ENCODE measurements at places on chromosomes 12 and 14.

DNA sequence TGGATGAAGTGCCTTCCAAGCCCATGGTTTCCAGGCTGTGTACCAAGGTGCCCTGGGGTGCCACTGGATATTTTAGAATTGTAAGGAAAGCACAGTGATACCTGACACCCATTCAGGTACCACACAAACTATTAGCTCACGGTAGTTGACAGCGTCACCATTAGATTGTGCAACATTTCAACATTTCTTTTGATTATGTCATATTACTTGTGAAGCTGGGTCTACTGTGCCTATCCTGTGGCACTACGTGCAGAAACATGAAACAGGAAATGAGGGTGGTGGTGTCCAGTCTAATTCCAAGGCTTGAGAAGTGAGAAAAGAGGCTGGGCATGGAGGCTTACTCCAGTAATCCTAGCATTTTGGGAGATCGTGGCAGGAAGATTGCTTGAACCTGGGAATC is 75.5 kb upstream of the CPM start:
- no peak for DNase-seq

DNA sequence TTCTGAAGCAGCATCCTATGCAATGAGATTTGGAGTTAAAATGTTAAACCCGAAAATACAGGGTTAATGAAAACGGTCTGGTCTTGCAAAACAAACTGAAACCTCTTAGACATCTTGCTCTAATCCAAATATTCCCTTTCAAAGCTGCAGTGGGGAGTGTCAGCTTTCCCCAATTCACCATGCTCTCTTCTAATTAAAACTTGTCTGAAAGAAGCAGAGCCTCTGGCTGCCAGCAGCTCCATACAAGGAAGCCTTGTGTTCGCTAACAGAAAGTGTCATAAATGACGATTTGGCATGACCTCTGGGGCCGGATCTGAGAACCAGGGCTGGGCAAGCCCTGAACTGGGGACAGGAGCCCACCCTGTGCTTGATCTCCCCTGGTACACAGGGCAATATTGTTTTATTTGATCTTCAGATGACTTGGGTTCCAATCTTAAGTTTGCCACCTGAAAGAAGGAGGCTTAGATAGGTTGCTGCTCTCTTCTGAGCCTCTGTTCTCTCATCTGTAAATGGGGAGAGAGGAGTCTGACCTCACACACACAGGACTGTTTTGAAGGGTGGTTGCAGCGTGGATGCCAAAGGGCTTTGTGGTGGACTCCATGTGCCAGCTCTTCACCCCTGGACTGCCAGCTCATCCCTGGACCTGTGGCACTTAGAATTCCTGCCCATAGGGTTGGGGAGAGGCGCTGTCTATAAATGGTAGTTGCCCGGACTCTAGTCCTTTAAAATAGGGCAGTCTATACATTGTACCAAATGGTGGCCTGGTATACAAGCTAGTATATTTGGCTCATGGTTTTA is 7.8 kb downstream of the KMT5A start:
- DNase-seq, result no peak

GRCh38 chr14:79378020-79378419 is 833.3 kb downstream of the DIO2 start:
- DNase-seq, result no peak

GRCh38 chr14:37824939-37825712 is 229.7 kb downstream of the TTC6 start:
- DNase-seq, result no peak

GRCh38 chr12:122304924-122305323 is 38.6 kb upstream of the VPS33A start:
- DNase-seq, result no peak

DNA sequence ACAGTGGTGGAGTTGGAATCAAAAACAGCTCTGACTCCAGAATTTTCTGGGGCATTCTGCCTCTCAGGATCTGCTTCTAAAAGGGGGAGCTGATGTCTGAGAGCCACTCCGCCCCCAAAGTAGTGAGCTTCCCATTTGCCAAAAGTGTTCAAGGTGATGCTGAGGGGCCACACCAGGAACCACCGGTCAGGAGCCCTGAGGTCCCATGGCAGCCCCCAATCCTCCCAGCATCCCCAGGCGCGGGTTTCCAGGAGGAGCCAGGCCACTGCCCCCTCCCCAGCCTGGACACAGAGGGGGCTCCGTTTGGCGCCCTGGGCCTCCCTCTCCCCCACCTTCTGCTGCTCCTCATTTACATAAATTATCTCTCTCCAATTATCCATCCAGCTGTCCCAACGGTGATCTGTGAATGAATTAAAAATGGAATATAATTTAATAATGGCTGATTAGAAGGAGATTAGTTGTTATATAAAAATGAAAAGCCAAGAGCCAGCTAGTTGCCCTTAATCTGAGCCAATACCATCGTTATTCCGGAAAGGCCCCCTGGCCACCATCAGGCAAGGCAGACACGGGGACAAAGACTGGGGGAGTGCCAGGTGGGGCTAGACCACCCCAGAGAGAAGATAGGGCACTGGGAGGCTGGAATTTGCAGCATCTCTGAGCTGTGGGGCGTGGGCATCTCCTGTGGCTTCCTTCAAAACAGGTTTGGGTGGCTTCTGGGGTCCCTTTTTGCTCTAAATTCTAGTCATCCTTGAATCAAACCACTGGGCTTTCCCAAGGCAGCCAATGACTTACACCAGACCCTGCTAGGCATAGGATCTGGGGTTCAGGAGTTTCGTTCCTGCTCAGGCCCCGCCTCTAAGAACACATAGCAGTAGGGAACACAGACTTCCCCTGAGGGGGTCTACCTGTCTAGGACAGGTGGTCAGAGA is 19.7 kb upstream of the VSX2 start:
- DNase-seq, result no peak

GRCh38 chr14:84343656-84344055 is 1186.3 kb upstream of the FLRT2 start:
- no peak for DNase-seq

DNA sequence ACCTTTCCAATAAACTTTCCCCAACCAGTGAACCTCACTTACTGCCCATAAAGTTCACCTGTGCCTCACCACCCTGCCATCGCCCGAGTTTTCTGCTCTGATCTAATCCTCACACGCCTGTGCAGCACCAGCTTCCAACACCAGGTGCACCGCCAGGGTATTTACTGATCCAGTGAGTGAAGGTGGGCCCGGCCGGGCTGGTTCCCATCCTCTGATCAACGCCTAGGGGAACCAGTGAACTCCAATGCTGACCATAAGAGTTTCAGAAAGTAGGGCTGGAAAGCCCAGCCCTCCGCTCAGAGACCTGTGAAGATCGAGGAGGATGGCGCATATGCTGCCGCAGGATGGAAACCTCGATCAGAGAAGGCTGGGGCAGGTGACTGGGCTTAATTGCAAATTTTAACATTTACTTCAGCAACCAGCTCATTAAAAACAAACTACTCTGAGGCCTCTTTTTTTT is 685 bp upstream of the MYL6B start:
- DNase-seq, result no peak

- no peak for DNase-seq
Measured at GRCh38 chr14:103699261-103699661, 16.0 kb downstream of the XRCC3 start.

DNA sequence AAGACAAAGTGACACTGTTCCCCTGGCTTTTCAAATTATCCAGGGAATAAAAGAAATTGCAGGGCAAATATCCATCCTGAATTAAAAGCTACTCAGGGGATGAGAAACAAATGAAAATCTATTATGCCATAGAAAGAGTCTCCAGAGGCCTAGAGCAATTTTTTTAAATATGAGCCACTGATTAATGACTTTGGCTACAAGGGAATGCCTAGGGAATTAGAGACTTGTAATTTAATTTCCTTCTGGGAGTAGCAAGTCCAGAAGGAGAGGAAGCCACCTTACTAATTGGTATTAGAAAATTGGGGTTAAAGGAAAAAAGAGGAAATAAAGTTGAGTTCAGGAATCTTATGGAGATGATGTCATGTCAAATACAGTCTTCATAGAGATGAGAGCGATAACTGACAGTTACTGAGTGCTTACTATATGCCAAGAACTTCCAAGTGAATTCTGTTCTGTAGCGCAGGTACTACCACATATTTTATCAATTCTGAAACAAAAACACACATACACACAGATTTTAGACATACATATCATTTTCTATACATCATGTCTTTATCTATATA is 304.4 kb downstream of the DUSP6 start:
- no peak for DNase-seq

DNA sequence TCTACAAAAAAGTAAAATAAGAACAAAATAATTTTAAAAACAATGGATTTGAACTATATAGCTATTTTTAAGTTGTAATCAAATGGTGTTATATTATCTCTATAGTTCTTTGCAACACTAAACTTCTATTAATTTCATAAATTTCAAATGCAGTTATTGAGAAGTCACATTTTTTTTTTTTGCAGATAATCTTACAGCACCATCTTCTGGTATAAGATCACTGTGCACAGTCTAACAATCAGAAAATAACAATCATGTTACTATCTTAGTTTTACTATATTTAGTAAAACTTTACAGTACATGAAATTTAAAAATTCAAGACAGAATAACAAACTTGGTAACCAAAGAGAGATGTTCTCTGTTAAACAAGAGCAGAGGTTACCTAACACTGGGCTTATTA is 40.6 kb downstream of the GXYLT1 start:
- no peak for DNase-seq

DNA sequence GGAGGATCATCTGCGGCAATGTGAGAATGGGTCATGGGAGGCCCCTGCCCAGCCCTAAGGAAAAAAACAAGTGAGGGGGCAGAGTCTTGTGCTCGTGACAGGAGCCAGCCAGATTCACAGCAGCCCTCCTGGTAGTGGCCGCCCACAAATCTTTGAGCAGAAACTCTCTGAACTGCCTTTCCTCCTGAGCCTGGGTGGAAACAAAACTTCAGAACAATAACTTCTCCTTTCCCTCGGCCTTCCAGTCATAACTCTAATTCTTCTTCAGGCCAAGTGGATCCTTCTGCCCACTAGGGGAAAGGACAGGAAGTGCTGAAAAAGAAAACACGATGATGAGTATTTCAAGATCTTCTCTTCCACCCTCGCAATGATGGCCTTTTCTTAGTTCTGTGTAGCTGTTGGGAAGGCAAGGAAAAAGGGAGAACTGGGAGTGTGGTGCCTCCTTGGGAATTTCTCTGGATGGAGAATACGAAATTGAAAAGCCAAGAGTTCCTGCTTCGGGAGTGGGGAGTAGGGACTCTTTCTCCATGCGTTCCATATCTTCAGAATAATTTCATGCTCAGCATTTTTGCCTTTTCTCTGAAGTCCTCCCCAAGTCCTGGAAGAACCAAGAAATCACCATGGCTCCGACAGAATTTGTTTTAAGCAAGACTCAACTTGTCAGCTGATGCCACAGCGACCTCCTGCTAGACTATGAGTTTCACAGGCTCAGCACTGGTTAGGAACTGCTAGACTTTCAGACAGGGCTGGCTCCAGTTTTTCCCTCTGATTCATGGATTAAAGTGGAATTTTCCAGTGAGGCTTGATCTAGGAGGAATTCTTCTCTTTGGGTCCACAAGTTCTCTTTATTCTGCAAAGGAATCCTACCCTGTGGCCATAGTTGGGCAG is 188.9 kb downstream of the CAND1 start:
- DNase-seq, result no peak

GRCh38 chr12:49616533-49617219 is 6.7 kb upstream of the PRPF40B start:
- no peak for DNase-seq

GRCh38 chr12:57726884-57727757 is 11.4 kb downstream of the AGAP2 start:
- no peak for DNase-seq

- no peak for DNase-seq
Measured at GRCh38 chr12:106971065-106971464, 15.4 kb downstream of the TMEM263 start.

DNA sequence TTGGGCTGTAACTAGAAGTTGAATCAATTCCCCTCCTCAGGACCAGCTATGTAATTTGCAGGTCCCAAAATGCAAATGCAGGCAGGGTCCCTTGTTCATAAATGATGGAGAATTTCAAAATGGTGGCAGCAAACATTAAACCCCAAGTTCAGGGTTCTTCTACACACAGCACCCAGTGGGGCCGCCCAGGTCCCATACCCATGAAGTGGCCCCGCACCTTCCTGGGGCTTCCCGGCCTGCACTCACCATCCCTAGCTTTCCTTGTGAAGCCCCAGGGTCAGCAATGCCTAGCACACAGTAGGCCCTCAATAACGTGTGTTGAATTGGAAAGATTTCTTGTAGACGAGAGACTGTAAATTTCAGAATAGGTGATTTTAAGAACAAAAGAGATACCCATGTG is 76.0 kb downstream of the NTF3 start:
- no peak for DNase-seq

- DNase-seq, result no peak
Measured at GRCh38 chr12:26988703-26989102, 25.5 kb downstream of the TM7SF3 start.

DNA sequence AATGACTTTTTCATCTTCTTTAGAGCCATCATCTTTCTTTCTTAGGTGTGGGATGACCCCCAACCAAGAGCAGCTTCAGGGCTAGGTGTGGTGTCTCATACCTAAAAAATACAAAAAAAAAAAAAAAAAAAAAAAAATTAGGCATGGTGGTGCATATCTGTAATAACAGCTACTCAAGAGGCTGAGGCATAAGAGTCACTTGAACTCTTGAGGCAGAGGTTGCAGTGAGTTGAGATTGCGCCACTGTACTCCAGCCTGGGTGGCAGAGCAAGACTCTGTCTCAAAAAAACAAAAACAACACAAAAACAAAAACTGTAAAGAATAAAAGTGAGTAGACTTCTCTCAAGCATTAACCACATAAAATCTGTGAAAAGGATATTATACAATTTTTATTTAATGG is 8.0 kb upstream of the ATF7IP start:
- no peak for DNase-seq

DNA sequence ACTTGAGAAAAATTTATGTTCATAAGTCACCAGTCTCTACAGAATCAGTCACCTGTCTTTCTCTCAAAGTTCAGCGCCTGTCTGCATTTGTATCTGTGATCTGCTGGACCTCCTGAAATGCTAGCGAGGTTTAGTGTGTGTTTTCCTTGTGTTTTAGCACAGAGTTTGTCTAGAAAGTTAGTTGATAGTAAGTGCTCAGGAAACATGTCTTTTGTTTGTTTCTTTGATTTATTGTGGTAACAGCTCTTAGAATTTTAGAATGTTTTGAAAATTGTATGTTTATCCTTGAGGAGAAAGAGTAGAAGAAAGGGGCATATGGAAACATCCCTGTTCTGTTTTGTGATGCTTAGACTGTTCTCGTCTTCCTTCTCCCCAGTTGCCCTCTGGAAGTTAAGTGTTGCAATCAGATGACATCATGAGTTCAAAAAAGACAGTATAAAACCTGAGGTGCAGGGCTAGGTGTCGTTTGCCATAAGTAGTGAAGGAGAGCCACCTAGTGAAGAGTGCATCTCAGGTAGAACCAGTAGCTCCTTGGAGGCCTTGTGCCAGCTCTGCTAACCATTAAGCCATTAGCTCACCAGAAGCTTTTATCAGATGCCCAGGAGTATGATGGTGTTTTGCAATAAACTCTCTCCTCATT is 44.8 kb downstream of the FBXW8 start:
- DNase-seq, result no peak

DNA sequence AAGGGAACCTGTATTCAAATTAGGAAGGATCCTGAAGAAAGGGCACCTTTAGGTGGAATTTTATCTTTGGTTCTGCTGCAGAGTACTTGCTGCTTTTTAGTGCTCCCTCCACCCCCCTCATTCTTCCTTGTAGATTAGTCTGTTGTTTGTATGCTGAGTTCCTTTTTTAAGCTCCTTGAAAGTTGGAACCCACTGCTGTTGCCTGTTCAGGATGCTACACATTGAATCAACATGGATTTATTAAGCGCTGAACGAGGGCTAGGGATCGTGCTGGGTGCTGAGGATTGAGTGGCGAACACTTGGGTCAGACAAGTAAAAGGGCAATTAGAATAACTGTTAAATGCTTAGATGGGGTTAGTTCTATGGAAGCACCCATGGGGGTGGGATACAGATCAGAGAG is 884 bp upstream of the AMN1 start:
- no peak for DNase-seq

- no peak for DNase-seq
Measured at GRCh38 chr12:75192196-75192595, 17.4 kb downstream of the KCNC2 start.

Data from HS-27A (cell line).